ENCODE measurements at places on chromosomes 3 and 15.

- DNase-seq: no peak
Observed at GRCh38 chr3:5429517-5429890, 242.0 kb downstream of the EDEM1 start.

GRCh38 chr3:184523825-184524615, 37.6 kb upstream of the EPHB3 start:
- DNase-seq: no peak

GRCh38 chr15:71282076-71282475, 166.8 kb downstream of the THSD4 start:
- DNase-seq: no peak

DNA sequence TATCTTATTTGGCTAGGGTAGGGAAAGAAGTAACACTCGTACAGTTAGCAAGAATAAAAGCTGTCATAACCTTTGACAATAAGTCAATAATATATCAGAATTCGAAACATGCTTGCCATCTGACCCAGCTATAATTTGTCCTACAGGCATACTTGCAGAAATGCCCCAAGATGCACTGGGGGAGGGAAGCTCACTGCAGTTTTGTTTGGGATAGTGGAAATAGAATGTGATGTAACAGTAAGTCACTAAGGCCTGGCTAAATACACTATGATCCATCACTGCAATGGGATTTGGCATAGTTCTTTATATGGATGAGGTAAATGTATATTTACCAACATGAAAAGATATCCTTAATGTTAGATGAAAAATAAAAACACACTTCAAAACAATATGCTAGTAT, 25.5 kb upstream of the TMOD3 start:
- DNase-seq: no peak

GRCh38 chr3:87073496-87074145, 82.7 kb upstream of the VGLL3 start:
- DNase-seq: no peak

GRCh38 chr3:53674582-53674981, 171.6 kb downstream of the CHDH start:
- DNase-seq: no peak

DNA sequence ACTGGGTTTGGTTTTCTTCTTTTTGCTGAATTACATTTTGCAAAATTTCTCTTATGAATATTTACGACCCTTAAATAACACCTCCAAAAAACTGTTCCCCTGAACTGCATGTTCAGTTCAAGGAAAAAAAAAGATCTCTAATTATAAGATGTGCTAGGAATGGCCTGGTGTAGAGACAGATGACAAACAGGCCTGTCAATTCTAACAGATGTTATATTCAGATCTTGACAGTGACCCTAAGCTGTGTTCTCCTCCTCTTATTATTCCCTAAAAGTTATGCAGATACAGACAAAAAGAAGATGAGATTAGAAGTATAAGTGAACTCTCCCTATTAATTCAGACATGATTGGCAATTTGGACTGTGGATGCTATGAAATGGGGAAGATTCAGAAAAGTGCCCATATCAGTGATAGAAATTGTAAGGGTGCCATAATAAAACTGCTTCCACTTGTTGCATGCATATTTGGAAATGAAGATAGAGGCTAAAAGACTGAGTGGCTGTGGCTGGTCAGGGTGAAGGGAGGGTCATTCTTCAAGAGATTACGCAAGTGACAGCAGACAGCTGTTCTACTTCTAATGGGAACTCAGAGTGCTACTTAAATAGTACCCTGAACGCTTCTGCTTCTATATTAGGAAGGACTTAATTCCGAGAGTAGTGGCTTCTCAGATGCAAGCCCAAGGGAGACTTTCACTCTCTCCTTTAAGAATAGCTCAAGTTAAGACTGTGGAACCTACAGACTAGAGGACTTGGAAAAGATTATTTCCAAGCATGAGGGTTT, 75.5 kb downstream of the ADAMTS9 start:
- no peak for DNase-seq

GRCh38 chr3:177137774-177138705, 59.2 kb downstream of the TBL1XR1 start:
- DNase-seq: no peak

GRCh38 chr15:64092864-64093626, 593 bp downstream of the CIAO2A start:
- DNase-seq: peak; percentile 28

DNA sequence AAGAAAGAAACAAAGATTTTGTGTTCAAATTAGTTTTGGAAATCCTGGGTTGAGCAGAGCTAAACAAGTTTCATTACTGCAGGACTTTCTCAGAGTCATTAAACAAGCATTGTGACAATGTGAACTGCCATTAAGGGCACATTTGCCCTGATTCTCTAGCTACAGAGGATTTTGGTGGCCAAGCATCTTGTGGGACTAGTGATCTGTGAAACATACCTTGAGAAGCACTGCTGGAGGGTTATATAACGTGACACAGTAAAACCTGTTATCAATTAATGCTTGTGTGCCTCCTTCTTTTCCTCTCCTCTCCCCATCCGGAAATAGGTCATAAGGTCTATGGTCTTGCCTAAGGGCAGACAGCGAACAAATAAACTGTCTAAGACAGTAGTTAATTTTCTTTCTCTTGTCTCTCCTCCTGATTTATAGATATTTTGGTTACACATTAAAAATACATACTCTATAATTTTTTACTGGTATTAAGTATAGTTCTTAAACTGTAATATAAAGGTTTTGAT, 167.3 kb upstream of the NANOGP8 start:
- DNase-seq: no peak

DNA sequence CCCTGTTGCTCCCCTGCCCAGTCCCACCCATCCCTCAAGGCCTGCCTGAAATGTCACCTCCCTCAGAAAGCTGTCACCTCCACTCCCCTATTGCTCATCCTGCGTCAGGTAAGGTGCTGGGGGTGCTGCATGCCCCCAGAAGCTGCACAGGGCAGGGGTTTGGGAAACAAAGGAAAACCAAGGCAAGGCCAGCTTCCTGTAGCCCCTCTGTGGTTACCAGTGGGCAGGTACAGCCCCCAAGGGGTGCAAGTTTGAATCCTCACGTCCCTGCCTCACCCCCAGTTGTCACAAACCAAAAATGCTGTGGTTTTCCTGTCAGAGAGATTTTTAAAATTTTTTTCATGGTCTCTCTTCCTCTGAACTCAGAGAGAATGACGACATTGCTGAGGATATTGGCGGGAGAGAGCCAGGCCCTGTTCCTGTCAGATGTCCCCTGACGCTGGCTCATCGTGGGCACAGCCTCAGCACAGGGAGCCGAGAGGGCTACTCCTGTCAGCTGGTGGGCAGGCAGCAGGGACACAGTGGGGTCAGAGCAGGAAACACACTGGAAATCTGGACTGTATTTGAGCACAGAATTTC, 27.0 kb downstream of the PSTPIP1 start:
- DNase-seq: peak; percentile 66
